ENCODE measurements at places on chromosomes 16 and 17.

DNA sequence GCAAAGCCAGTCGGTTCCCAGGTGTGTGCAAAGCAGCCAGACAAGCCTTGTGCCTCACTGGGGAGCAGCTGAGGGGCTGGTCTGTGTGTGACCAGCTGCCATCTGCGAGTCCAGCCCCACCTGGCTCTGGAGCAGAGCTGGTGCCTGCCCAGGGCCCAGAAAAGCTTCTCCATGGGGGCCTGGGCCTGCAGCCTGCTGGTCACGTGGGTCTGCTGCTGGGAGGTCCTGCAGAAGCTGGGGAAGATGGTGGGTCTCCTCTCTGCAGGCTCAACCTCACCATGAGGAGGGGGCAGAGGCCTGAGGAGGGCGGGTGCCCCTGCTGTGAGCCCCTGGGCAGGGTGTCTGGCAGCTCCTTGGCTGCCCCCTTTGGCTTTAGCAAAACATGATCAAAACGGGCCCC, 71.9 kb downstream of the ENGASE start:
- DNase-seq = no peak

DNA sequence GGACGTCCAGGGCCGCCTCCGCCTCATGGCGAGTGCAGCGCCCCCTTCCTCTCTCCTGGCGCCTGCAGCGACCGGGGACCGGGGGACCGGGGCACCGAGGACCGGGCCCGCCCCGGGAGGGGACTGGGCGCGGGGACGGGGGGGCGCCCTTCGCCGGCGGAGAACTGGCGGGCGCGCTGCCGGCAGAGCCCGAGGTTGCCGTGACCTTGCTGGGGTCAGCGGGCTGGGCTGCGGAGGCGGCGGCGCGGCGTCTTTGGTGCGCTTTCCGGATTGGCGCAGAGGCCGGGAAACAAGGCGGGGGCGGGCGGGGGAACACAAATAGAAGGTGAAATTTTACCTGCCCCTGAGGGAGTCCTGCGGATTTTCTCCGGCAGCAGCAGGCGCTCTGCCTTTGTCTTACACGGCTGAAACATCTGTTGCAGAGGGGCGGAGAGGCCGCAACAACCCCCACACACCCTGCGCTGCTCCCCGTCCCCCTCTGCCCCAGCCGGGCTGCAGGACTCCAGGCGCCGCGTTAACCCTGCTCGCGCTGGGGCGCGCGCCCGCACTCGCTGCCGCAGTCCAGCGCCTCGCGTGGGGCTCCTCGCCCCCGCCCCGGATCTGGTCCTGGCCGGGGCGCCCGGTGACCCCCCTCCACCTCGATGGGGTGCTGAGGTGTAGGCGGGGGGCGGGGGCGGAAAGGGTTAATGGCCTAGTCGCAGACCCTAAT, 53.5 kb downstream of the SREBF1 start:
- no peak for DNase-seq

DNA sequence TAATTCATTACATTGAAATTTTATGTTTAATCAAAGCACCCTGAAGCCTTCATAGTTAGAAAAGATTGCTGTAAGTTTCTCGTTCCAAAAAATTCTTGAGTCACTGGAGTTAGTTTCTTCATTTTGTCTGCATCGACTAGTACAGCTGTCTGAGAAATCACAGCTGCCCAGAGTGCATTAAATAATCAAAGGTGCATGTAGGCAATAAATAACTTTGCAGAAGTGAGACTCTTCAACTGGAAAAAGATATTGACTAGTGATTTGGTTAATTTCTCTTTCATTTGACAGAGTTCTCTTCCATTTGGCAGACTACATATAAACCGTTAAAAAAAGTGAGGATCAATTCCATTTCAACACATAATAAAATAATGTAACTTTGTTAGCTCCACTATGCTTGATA, 234.0 kb downstream of the CNTNAP4 start:
- DNase-seq = no peak

DNA sequence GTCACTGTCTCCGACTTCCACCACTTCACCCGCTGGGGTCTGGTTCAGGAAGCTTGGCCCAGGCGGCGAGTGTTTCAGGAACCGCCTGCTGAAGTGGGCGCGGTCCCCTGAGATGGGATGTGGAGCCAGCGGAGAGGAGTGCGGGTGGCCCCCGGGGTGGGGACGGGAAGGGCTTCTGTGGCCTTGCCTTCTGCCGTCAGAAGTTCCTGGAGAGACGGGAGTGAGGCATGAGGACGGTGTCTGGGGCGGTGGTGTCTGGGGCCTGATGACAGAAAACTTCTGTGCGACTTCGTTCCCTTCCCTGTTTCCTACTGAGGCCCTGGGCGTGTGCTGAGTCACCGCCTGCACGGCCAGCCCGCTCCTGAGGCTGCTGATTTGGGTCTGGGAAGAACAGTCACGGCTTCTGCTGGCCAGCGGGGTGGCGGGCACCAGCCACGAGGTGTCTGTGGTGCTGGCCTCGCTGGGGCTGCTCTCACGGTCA, 12.3 kb upstream of the NLRC3 start:
- DNase-seq = peak; percentile 44

GRCh38 chr16:12228602-12229499, 252.3 kb downstream of the SNX29 start:
- DNase-seq = no peak

- DNase-seq = no peak
These were observed 145.8 kb downstream of the SPACA3 start for GRCh38 chr17:33137426-33137825.

- DNase-seq = no peak
These were observed 27.4 kb upstream of the SLC6A2 start for GRCh38 chr16:55628306-55628968.

DNA sequence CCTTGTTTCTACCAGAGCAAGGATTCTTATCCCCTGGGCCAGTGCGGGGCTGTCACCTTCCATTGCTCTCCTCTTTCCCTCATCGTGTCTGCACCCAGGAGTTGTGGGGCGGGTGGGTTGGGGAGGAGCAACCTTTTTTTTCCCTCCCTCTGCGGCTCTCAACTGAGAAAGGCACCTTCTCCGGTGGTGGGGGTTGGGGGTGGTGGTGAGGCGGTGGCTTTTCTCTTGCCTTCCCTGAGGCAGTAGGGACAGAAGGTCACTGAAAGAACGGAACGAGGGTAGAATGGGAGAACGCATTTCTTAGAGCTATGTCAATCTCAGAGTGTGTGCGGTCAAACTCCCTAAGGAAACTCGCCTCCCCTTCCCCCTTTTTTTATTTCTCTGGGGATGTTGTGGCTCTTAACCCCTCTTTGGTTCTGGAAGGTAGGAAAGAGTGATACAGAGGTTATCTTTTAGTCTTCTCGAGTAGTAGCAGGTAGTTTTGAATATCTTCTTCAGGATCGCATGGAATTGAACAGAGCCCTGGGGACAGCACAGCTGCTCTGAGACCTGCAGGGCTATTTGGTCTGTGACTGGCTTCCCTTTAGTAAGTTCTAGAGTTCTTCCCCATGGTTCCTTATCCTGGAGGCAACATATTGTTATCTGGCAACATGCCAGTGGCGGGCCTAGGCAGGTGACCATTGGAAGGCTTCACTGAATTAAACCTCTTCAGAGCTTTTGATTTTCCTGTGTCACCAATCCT, 994 bp downstream of the CLTC start:
- peak; percentile 25 for DNase-seq

- DNase-seq = no peak
These were observed 668 bp downstream of the SPATA2L start for GRCh38 chr16:89700649-89701424.

- no peak for DNase-seq
These were observed 157.2 kb upstream of the FOXF1 start for GRCh38 chr16:86353148-86353547.

GRCh38 chr17:56291226-56291805, 138.0 kb downstream of the ANKFN1 start:
- DNase-seq = no peak

DNA sequence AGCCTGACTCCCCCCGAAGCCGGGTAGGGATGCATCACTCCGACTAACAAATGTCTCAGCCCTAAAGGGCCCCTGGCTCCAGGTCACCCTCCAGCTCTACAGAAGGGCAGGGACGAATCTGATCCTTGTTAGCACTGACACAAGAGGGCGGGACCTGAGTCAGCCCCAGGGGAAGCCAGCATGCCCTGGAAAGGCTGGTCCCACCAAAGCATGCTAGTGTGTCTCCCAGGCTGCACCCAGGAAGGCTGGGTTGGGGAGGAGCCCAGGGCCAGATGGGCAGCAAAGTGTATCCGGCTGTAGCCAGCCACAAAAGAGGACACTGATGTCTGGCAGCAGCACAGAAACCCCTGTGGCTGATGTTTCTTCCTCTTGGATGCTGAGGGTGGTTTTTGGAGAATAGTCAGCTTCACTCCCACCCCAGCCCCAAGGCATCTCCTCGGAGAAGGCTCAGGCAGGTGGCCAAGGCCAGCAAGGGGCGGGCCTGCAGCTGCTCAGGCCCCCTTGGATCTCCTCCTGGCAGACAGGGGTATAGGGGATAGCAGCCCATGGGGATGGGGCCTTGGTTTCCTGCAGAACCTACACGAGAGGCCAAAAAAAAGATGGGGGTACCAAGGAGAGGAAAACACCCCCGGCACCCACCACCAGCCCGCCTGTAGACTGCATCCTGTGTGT, 11.0 kb downstream of the NATD1 start:
- no peak for DNase-seq

DNA sequence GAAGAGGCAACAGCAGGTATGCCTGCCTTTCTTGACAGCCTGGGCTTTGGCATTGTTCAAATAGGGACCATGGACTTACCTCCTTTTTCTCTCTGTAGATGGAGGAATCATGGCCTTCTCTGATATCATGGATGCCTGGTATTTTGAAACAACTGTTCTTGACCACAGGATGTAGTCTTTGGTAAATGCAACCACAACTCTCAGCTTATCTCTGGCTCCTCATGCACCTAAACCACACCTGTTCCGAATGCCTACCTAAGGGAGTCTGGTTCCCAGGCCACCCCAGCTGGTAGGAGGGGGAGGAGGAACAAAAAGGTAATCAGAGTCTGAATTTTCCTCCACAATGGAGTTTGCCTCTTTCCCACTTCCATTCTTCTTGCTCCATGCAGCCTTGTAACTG, 18.8 kb downstream of the CDK5RAP3 start:
- DNase-seq = no peak

GRCh38 chr16:31177136-31177535, 2.8 kb upstream of the FUS start:
- peak; percentile 31 for DNase-seq

DNA sequence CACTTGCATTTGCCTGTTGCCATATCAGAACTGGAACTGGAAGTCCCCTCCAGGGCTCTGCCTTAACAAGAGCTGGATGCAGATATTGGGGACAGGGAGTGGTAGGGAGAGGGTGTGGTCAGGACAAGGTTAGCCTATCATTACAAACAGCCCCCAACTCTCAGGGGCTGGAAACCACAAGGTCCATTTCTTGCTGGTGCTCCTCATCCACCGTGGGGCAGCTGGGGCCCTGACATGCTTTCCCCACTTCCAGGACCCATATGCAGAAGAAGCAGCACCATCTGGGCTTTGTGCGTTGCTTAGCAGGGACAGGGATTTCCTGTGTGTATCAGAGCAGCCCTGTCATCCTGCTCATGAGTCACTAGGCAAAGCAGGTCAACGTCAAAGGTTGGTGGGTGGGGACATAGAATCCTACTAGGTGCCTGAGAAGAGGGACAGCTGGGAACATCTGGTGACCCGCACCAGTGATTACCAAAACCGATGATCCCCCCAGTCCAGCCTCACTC, 26.9 kb downstream of the RGS9 start:
- DNase-seq = no peak

GRCh38 chr16:56493126-56493525, 26.7 kb downstream of the BBS2 start:
- no peak for DNase-seq

GRCh38 chr16:66197668-66198278, 168.7 kb upstream of the CDH5 start:
- DNase-seq = no peak

- no peak for DNase-seq
These were observed 5.2 kb upstream of the PIPOX start for GRCh38 chr17:29037739-29038084.

DNA sequence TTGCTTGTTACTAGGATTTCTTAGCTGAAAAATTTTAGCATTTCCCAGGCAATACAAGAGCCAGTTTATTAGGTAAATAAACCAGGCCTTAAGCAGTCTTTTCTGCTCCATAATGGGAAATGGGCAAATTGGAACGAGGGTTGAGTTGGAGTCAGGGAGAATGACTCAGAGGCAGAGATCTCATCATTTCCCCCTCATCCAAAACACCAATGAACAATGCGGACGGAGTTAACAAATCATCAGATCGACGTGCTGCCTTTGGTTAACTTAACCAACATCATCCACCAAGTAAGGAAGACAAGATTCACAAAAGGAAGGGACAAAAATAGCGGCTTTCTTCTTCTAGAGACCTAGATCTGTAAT, 243.5 kb downstream of the STX8 start:
- DNase-seq = no peak

GRCh38 chr16:69775563-69775962, 13.4 kb downstream of the WWP2 start:
- no peak for DNase-seq

- DNase-seq = no peak
These were observed 24.2 kb upstream of the TMC5 start for GRCh38 chr16:19393226-19394111.

- no peak for DNase-seq
These were observed 13.3 kb downstream of the MPRIP start for GRCh38 chr17:17055286-17056155.

GRCh38 chr16:50183316-50183715, 30.2 kb downstream of the TENT4B start:
- no peak for DNase-seq

- no peak for DNase-seq
These were observed 10.6 kb downstream of the PEMT start for GRCh38 chr17:17580662-17581470.

DNA sequence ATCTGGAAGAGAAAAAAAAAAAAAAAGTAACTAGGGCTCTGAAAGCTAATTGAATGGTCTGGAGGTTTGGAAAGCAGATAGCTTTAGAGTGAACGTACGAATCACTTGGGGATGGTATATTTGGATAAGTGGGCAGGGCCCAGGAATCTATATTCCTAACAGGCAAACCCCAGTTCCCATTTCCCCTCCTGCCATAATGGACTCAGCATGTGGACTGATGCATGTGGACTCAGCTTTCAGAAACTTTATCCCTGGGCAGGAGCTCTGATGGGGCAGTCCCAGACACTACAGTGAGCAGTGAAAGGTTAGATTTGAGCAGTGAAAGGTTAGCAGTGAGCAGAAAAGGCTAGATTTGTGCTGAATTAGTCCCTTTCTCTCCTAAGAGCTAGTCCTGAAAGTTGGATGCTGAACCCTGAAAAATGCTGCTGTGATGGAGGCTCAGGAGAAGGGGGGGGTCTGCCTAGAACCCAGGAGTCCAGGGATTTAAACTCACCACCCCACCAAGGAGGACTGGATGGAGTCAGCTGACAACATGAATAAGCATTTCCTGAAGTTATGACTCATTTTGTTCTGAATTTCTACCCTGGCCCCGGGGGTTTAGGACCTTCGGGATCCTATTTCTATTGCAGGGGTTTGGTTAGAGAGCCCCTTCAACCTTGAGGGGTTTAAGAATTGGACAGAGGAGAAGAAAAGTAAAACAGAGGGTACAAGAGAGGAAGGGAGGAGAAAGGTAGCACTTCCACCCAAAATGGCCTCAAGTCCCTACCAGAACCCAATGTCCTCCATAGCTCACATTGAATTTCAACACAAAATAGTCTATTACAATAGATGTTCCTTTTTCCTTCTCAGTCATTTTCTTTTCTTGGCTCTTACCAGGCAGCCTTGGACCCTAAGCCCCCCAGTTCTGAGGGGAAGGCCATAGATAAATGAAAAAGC, 10.3 kb upstream of the FZD2 start:
- DNase-seq = no peak

All from GF-D8 (cell line).